ENCODE measurements at places on chromosomes 12 and 14.

- DNase-seq, result no peak
Measured at GRCh38 chr12:50102646-50103309, 1.0 kb upstream of the GPD1 start.

DNA sequence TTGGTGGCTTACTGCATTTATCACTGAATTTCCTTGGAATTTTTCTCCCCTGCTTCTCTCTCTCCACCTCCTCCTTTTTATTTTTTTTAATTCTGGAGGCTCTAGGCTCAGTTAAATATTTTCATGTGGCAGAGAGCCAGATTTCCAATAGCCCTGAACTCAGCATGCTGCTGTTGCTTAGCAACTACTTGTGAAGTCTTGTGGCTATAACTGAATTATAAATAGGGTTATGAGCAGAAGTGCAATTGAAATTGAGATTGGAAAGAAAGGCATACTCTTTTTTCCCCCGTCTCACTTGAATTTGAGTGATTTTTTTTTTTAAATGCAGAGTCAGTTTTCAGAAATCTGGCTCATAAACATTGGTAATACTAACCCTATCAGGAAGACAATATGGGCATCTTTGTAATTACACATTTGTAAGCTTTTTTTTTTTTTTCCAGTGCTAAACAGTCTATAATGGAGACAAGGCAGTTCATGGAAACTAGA, 38.3 kb downstream of the ATF7IP start:
- peak; percentile 8 for DNase-seq

- DNase-seq, result no peak
Measured at GRCh38 chr14:80537626-80538025, 326.3 kb upstream of the DIO2 start.

DNA sequence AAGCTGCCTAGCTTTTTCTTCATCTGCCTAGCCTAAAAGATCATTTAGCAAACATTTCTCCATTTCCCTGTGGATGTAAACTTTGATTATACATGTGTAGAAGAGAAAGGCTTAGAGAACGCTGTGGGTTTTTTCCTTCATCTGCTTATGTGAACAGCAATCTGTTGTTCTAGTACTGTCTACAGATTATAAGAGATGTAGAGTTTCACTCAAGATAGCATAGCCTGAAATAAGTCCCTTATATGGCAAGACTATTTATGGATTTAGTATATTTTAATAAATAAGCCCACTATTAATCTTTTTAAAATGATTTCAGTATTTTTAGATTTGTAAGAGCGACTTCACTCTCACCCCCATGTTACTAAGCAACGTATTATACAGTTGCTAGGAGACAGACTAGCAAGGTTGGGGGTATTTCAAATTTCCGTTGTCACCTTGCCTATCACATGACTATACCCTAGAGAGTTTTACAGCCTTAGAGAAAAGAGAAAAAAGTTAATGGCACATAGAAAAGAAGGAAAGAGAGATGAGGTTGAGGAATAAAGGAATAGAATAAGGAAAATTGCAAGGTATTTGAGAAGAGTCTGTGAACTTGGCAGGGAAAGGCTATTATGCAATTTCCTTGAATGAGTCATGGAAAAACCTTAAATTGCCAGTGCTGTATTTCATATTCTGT, 12.2 kb upstream of the TUBA1A start:
- DNase-seq, result peak; percentile 64

DNA sequence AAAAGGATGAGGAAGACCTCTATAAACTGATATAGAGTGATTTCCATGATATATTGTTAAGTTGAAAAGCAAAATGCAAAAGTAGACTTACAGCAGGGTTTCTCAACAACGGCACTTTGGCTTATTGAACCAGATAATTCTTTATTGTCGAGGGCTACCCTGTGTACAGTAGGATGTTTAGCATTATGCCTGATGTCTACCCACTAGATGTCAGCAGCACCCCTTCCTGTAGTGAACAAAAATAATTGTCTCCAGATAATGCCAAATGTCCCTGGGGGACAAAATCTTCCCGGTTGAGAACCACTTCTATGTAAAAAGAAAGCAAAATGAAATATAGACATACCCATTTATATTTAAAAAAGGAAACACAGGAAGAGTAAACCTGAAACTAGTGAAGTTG, 32.4 kb downstream of the ABCD2 start:
- peak; percentile 3 for DNase-seq

DNA sequence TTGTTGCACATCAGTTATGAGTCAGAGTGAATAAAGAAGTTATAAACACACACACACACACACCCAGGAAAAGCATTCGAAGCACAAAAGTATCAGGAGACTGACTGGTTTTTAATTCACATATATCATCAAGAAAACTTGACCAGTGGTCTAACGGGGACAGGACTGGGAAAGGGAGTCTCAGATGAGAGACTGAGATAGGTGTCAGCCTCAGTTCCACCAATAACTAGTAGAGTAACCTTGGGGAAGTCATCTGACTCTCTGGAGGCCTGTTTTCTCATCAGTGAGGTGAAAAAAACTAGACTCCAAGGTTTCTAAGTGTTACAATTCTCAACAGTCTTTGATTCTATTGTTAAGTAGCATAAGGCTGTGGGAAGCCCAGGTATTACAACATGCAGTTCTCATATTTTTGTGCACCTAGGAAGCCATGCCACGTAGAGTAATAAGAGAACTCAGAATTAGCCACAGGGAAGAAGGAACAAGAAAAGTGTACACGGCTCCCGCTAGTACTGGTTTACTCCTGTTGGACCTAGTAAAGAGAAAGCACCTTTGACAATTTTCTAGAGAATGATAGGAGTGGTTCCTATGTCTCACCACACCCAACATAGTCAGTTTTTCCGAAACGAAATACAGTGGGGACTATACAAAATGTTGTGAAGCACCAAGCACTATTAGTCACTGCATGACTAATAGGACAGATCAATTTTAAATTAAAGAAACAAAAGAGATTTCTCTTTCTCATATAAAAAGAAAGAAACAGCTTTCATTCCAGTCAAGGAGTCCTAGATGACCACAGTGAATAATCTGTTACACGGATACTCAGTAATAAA, 5.0 kb downstream of the PPTC7 start:
- peak; percentile 64 for DNase-seq

DNA sequence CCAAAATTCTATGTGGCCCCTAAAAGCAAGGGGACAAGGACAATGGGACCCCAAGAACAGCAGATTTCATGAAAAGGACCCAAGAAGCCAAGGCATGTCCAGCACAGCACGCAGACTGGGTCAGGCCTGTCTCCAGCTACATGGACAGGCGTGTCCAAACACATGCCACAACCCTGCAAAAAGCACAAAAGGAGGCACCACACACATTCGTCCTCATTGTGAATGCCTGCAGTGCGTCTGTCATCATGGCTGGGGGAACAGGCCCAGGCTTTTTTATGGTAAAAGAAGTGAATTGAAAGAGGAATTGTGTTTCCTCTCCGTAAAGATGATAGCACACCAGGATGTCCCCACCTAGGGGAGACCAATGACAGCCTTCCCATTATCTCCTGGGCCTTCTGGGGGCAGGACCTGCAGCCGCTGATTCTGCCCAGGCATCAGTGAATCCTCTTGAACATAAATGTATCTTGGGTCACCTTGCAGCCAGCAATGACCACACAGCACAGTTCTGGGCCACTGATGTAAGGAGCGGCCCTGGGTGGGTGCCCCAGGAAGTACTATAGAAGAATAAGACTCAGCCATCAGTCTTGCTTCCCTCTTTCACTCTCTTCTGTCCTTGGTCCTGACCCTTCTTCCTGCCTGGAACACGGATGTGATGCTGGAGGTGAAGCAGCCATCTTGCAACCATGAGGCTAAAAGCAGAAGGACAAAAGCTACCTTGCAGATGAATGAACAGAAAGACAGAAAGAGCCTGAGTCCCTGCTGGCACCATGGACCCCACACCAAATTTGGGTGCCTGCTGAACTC, 29.8 kb upstream of the C14orf180 start:
- no peak for DNase-seq

GRCh38 chr12:87794854-87795253, 234.3 kb downstream of the C12orf50 start:
- no peak for DNase-seq

DNA sequence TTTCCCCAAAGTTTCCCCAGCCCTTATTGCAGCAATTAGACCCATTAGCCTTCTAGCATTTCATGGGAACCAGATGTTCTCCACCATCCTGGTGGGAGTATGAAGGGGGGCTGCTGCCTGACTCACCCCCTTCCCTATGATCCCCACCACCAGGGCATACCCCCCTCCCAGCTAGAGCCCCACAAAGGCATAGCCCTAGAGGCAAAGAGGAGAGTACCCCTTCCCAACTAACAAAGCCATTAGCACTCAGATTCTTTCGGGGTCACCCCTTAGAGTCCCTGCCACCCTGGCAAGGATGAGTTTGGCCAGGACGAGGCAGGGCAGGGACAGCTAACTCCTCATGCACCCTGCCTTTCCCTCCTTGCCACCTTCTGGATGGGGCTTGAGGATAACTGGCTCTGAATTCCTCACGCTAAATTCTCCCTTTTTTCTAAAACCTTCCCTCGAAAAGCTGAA, 9.2 kb downstream of the RARG start:
- no peak for DNase-seq

DNA sequence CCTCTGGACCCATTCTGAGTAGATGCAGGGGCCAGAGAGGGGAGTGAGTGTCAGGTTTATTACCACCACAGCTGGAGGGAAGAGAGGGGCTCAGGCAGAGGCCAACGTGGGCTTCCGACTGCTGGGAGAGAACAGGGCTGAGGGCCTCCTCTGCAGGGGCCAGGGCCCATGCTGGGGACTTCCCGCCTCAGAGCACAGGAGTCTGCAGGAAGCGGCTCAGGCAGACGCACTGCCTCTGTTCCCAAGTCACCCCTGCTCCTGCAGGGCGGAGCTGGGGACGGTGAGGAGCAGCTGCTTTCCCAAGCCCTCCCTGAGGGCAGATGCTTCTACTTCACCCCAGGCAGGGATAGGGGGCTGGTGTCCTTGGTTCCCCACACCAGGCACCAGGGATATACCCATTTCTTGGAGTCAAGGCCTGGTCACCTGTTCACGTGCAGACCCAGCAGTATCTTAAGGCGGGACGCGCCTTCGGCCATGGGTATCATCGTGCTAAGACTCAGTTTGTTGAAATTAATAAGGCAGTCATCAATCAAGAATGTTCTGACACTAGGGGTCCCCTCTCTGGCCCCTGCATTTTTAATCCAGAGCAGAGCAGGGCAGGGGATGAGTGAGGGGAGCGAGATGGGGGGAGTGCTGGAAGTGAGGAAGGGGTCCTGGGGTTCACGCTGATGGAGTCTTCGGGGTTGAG, 100.0 kb downstream of the PIWIL1 start:
- no peak for DNase-seq

GRCh38 chr12:107515446-107515958, 170.1 kb upstream of the PWP1 start:
- DNase-seq, result no peak

All from Kasumi-1 (cell line).